AG08396 (cell line): ENCODE measurements at places on chromosomes 7 and 10.

DNA sequence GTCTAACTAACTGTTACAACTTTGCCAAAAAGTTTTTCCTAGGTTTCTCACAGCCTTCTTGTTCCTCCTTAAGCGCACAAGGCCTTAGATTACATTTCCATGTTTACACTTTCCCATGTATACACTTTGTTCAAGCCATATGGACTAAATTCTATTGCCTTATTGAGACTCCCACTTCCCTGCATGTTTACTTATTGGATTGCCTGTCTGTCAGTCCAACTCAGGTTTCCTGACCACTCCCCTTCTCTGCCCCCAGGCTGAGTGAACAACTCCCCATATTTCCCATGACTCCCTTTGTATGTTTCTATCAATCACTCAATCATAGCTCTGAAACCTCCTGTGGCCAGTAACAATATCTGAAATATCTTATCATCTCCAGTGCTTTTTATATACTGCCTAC is 43.0 kb downstream of the SLC25A40 start:
- DNase-seq = no peak

DNA sequence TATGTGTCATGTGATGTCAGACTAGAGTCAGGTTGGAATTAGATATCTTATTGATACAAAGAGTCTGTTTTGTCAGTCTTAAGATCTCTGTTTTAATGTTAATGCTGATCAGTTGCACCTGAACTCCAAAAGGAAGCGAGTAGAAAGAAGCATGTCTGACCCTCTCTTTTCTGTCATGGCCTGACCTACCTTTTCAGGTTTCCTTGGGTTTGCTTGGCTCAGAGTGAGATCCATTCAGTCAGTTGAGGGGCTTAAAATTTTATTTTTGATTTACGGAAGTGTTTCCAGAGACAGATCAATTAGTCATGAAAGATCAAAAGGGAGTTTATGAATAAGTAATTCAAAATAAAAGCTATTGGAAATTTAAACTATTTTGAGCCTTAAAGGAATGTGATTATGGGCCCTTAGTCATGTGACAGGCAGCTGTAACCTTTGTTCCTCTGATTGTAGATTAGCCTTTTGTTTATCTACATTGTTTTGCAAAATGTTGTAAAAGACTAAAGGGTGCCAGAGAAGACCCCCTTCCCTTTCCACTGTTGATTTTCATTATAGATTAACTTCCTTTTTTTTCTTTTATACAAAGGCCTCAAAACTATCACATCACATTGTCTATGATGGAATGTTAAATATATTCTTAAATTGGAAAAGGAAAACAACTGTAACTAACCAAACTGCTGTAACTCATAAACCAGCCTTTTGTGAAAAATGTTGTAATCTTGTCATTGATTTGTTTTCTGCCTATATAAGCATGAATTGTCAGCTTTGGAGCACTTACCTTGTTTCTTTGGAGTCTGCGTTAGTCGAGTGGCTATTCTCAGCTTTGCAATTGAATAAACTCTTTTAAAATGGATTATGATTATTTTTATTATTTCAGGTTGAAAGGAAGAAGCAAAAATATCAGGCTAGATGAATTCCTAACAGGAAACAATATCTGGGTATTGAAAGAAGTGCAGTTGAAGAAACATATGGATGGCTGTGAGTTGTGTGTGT is 195.5 kb upstream of the MBL2 start:
- DNase-seq = no peak

GRCh38 chr10:92291921-92292845 is 1.2 kb downstream of the MARCHF5 start:
- DNase-seq = peak; percentile 43

GRCh38 chr7:81973117-81973516 is 203.3 kb upstream of the HGF start:
- DNase-seq = no peak

GRCh38 chr7:94888551-94888950 is 18.8 kb upstream of the PPP1R9A start:
- DNase-seq = no peak

DNA sequence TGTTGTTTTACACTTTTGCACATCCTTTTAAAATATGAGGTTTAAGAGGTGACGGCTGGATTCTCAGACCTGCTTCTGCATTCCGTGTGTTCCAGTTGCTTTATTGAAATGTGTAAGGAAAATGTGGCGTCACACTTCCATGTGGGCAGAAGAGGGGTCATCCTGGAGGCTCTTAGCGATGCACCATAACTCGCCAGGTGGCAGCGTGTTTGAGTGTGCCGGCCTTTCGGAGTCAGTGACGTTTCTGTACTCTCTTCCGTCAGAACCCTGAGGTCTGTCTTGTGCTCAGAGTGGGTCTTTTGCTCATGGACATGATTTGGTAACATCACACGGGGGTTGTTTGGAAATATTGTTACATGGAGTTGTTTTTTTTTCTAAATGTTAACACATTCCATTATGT is 9.1 kb downstream of the PPP2R2D start:
- no peak for DNase-seq

DNA sequence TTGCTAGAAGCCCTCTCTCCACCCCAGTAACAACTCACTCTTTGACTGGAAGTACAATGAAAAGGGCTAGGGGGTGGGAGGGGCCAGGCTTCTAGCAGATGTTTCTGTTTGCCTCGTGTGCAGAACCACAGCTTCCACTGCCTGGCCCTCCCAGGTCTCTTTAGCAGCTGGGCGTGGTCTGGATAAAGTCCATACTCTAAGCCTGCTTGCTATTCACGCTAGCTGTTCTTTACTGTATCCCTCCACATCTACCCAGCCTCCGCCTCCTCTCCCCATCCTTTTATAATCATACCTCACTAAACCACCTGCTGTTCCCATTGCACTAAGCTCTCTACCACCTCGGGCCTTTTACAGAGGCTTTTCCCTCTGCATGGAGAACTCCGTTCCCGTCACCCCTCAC is 288.8 kb downstream of the CAMK1D start:
- no peak for DNase-seq

- DNase-seq = no peak
Observed at GRCh38 chr10:76177936-76178335, 746.5 kb downstream of the LRMDA start.

DNA sequence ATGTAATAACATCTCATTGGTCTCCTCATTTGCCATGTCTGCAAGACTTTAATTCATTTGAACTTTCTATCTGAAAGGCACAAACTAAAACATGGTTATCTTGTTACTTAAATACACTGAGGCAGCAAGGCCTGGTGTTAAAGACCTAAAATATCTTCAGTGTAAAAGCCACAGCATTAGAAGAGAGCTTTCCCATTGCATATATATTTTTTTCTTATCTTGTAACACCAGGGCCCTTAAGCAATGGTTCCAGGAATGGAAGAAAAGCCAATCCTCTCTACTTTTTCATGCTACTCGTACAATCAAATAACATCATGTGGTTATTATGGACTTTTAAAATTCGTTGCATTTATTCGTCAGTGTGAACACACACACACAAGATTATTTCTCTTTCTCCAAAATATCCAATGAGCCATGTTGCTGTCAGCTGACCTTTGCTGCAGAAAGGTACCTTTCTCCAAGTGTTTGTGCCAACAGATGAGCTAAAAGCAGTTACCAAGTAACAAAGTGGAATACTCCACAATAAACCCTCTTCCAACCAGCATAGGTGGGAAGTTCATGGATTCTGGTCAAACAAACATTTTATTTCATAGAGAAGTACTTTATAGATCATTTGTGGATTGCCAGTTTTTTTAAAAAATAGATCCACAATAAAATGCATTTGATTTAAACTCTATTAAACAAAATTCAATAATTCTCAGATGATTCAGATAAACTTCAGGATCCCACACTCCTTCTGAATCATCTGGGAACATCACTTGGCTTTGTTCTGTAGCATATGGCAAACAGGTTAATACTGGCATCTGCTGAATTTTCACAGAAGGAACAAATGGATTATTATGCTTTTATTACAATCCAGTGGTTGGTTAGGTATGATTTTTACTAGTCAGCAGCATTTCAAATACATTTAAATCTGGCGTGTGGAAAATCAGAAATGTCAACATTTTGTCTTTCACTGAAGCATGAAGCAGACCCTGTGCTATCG is 63.3 kb upstream of the AGBL3 start:
- no peak for DNase-seq

- DNase-seq = no peak
Observed at GRCh38 chr7:66832531-66833351, 88.3 kb upstream of the TMEM248 start.

DNA sequence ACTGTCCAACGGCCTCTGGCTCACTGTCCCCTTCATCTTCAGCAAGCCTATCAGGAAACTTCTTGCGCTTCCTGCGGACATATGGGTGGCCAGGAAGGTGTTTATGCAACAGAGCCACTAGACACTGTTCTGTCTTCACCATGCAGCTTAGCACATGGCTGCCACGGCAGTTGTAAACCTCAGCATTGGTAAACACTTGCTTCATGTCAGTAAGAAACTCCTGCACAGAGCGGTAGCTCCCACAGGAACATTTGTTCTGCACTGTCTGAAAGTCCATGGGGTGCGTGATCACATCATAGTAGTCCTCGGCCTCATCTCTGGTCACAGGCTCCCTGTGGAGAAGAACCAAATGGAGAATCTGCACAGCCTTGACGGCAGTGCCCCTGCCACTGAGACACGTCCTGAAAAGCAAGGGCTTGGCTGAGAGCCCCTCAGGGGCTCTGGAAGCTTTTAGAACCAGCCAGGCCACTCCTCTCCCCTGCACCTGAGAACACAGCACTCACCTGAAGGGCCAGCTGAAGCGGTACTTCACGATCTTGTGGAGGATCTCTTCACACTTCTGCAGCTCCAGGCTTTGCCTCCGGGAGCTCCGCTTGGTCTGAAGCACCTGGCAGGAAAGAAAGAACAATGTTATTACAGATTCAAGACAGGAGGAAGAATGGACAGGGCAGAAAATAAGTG is 8.8 kb downstream of the FZD9 start:
- no peak for DNase-seq

GRCh38 chr7:13414661-13415107 is 574.8 kb downstream of the ETV1 start:
- DNase-seq = no peak

DNA sequence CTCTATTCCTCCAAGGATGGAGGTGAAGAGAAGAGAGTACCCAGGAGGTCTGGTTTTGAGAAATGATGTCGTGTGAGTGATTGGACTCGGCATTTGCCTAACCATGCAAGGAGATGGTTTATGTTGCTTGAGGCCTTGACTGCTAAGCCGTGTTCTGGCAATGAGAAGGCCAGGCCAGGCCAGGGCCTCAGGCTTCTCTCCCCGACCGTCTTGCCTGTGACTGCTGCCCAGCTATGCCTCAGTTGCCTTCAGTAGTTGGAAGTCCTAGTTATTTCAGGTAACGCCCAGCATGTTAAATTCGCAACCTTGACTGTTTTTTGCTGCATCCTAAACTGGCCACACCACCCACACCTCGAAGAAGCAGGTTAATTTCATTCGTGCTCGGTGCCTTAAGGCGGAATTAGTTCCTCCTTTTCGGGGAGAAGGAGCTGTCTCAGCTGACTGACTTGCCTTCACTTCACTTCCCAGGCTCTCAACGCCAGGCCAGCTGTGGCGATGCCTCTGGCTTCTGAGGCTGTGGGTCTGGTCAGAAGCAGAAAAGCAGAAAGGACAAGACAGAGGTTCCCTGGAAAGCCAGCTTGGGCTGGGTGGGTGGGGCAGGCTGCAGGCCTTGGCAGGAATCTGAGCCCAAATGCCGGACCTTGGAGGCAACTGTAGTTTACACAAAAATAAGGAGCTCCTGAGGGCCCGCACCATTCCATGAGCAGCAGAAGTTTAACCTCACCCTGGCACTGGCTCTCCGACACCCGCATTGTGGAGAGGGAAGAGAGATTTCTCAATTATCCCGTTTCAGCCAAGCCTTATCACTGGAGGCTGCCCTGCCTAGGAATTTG is 61.9 kb upstream of the SAMD8 start:
- no peak for DNase-seq

DNA sequence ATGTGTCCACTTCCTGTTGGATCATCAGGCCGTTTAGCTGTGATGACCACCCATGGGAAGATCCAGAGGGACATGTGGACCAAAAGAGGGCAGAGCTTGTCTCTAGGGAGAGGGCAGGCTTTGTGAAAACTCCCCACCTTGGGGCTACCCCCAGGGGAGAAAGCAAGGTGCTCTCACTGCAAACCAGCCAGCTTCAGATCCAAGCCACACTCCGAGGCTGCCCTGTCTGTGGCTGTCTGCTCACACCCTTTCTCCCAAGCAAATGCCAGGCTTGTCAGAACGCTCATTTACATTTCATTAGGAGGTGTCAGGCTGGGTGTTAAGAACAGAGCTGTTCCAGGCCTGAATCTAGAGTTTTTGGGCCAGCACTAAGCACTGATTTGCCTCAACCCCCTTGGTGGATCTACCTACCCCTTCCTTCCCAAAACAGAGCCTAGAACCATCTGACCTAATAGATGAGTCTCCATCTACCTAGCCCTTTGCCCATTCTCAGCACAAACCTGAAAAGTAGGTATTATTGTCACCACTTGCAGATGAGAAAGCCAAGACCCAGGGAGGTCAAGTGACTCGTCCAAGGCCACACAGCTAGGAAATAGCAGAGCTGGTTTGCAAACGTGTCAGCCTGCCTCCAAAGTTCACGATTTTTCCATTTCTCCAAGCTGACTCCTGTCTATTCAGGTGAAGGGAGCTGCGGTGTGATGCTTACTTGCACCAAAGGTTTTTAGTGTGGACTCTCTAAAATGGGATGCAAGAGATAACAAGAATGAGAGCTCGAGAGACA is 130.9 kb downstream of the EMX2 start:
- DNase-seq = no peak

DNA sequence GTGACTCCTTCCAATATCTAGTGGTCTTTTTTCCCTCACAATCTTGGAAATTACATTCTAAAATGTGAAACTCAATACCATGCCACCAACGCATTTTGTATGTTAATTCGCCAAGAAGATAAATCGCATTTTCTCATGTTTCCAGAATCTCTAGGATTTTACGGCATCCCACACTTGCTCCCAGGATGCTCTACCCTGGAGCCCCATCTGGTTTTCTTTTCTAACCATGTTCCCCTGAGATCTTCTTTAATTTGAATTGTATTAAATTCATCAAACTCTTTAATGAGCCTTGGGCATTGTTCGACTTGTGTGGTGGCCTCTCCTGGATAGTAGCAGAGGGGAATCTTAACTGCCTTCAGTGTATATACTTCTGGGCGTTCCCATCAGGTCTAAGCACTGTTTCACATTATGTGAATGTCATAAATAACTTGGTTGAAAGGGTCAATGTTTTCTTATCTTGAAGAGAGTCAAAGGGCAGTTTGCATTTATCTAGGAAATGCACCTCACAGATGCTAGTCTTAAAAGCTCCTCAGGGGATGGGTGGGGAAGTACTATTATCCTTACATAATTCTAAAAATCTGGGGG is 169.1 kb upstream of the MEOX2 start:
- DNase-seq = no peak

GRCh38 chr10:88154596-88155250 is 291.3 kb downstream of the PTEN start:
- no peak for DNase-seq

- DNase-seq = no peak
Observed at GRCh38 chr10:77202857-77203256, 434.8 kb downstream of the KCNMA1 start.

- DNase-seq = no peak
Observed at GRCh38 chr10:1733720-1734119, 3.6 kb downstream of the ADARB2 start.

GRCh38 chr7:33356336-33356735 is 227.0 kb downstream of the BBS9 start:
- DNase-seq = no peak

- no peak for DNase-seq
Observed at GRCh38 chr7:51101111-51101757, 215.4 kb downstream of the COBL start.
